Heart left ventricle (tissue), 16 donors: ENCODE measurements at places on chromosomes 3 and 15.

GRCh38 chr3:147356145-147356908, 50.0 kb downstream of the ZIC4 start:
- H3K36me3 ChIP-seq, result no peaks in the 10 kb centered on the region
- no peak for DNase-seq
- H3K4me3 ChIP-seq, result no peak overlapping the region
- H3K4me1 ChIP-seq, result no peaks in the 10 kb centered on the region
- H3K27ac ChIP-seq, result no peak overlapping the region

GRCh38 chr3:177828208-177828565, 630.9 kb upstream of the TBL1XR1 start:
- H3K36me3 ChIP-seq, result no peaks in the 10 kb centered on the region
- no peak for DNase-seq
- H3K27me3 ChIP-seq, result no peaks in the 10 kb centered on the region
- H3K4me3 ChIP-seq, result no peak overlapping the region
- no peak overlapping the region for H3K27ac ChIP-seq

DNA sequence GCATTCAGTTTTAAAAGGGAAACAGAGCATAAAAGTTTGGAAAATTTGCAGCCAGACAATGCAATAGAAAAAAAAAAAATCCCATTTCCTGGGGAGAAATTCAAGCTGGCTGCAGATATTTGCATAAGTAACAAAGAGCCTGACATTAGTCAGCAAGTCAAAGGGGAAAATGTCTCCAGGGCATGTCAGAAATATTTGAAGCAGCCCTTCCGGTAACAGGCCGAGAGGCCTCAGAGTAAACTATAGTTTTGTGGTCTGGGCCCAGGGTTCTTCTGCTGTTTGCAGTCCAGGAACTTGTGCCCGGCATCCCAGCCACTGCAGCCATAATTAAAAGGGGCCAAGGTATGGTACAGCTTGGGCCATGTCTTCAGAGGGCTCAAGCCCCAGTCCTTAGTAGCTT, 411.6 kb upstream of the BCHE start:
- no peaks in the 10 kb centered on the region for H3K36me3 ChIP-seq
- no peaks in the 10 kb centered on the region for H3K27me3 ChIP-seq
- H3K4me3 ChIP-seq, result no peak overlapping the region
- no peak for DNase-seq

DNA sequence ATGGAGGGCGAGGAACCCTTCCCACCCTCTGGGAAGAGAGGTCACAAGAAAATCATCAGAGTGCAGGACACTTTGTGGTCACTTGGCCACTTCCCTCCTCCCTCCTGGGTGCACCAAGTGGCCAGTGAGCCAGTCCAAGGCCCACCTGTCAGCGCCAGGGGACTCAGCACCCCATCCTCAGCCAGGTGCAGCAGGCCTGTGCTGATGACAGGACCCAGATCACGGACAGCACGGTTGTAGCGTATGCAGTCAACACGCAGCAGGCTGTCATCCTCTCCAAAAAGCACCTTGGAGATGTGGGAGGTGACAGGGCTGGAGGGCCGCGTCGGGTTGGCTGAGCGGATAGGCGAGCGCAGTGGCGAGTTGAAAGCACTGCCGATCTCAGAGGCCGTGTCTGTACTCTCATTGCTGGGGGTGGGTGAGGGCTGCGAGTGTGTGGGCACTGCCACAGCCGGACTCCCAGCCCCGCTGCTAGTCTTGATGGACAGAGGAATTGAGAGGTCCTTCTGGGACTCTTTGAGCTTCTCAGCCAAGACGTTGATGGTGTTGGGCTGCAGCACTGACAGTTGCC, 41.5 kb downstream of the SEMA3G start:
- H3K27ac ChIP-seq, result no peak overlapping the region
- H3K27me3 ChIP-seq, result no peaks in the 10 kb centered on the region
- H3K36me3 ChIP-seq, result peaks cover 80% of the 10 kb centered on the region
- peak; percentile 60 for DNase-seq
- H3K4me1 ChIP-seq, result peaks cover 16% of the 10 kb centered on the region
